ENCODE measurements at places on chromosomes 2 and 18.
A peak's percentile ranks its signal among the peaks of the same experiment; 100 is the strongest.

DNA sequence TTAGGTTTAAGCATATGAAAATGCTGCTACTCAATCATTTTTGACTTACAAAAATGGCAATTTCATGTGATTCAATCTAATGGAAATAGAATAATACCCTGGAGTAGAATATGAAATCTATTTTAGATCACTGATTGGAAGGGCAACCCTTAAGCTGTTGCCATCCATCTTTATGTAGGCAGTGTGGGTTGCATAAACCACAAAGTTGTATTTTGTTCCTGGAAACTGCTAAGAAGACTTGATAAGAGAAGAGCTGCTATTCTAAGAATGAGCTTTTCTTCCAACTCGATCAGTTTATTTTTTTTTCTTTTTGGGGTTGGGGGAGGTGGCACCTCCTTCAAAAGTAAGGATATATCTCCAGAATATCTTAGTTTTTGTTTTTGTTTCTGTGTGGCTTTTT lies 60.2 kb downstream of the CAVIN2 start:
- DNase-seq: no peak

GRCh38 chr2:41711736-41712135 lies 336.1 kb upstream of the PKDCC start:
- no peak for DNase-seq

DNA sequence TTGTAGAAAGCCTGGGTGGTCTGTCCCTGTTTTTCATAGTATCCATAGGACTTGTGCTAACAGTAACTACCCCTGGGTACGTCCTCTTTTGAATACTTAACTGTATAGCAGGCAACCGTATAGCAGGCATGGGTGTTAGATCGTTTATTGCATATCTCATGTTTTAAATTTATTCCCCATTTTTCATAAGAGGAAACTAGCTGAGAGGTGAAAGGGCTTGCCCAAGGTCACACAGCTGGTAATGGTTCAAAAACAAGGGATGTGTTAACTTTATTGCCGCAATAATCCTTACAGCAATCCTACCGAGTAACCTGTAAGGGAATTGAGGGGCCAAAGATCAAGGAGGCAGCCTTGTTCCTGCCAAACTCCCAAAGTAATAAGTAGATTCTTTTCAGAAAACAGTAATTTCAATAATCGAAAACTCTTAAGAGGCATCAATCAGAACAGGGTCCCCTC lies 990 bp upstream of the MGAT4A start:
- DNase-seq: no peak

- no peak for DNase-seq
Measured at GRCh38 chr2:26068602-26069298, 34.9 kb downstream of the RAB10 start.

DNA sequence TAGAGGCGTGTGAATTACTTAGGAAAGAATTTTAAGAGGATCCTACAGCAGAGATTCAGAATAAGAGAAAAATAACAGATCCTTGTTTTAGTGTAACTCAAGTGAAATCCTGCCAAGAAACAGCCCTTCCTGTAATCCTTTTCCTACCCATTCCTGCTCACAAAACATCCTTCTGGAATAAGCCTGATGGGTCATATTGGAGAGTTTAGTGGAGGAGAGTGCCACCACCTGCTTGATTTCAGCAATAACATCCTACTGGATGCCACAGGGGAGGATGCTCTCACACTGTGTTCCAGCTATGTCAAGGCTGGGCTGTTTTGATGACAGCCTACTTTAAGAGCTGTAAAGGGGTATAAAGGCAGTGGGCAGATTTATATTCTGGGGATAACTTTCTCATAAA lies 54.8 kb upstream of the CCDC178 start:
- no peak for DNase-seq

- no peak for DNase-seq
Measured at GRCh38 chr18:34562252-34562870, 147.7 kb upstream of the DTNA start.

GRCh38 chr2:101265893-101266499 lies 13.3 kb downstream of the CNOT11 start:
- no peak for DNase-seq

DNA sequence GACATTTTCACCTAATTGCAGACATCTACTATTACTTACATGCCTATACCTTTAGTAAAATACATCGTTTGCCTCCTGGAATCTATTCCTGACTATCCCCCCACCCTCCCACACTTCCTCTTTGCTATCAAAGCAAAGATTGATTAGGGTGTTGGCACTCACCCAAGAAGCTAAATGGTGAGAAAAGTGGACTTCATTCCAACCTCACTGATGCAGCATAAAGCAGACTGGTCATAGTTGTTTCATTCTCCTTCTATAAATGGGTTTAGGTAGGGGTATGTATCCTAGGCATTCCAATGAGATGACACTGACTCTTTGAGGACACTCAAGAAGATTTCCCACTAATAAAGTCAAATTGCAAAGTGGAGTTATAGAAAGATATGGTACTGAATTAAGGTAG lies 97.4 kb downstream of the LRP1B start:
- no peak for DNase-seq

- DNase-seq: no peak
Measured at GRCh38 chr18:36281936-36282335, 15.6 kb upstream of the FHOD3 start.

DNA sequence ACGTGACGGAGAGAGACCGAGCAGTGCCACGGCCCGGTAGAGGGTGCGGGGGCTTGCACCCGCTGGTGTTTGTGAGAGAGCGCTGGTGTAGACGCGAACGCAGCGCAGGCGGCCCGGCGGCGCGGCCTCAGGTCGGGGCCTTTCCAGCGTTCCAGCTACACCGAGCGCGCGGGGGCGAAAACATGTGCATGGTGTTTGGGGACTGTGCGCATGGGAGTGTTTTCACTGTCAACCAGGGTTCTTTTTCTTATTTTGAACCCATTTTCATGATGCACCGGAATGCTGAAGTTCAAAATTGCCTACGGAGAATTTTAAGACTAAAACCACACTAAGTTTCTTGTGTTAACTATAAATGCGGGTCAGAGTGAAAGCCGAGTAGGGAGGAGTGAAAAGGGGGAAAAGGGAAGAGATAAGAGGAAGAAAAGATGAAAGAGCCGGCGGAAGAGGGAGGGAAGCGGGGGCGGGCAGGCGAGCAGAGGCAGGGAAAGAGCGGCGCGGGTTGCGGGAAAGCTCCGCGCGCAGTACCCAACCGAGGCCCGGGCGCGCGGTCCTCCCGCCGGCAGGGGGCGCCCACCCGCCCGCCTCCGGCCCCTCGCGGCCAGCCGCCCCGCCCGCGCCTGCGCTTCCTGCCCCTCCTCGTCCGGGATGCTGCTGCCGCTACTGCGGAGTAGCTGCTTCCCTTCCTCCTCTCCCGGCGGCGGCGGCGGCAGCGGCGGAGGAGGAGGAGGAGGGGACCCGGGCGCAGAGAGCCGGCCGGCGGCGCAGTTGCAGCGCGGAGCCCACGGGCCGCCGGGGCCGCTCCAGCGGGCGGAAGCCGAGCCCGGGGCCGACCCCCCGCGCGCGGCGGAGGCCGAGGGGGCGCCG lies at the start of gene RAB12:
Gene RAB12 (plus strand): TSS at position 643 of the 864 bp plus-strand sequence. CDS start 3 bp downstream, at position 646.
- DNase-seq: peak; percentile 75

- no peak for DNase-seq
Measured at GRCh38 chr2:217751192-217751591, 251.6 kb downstream of the TNS1 start.

- no peak for DNase-seq
Measured at GRCh38 chr18:55585920-55586561, 2.0 kb downstream of the TCF4 start.

GRCh38 chr2:66526180-66526579 lies 91.3 kb downstream of the MEIS1 start:
- DNase-seq: no peak

DNA sequence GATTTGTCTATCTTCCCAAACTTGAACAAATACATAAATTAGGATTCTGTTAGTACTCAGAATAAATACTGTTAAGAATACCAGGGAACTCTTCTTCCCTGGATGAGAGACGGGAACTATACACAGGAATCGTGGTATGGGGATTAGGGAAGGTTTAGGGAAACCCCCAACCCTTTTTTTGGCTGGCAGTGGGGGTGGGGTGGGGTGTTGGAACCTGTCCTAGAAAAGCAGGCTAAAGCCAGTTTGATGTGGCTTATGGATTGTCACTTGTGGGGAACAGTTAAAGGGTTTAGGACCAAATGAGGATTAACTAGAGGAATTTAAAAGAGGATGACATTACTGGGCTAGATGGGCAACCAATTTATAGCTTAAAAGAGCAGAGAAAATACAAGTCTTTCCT lies 1.8 kb downstream of the SLC4A10 start:
- DNase-seq: no peak

DNA sequence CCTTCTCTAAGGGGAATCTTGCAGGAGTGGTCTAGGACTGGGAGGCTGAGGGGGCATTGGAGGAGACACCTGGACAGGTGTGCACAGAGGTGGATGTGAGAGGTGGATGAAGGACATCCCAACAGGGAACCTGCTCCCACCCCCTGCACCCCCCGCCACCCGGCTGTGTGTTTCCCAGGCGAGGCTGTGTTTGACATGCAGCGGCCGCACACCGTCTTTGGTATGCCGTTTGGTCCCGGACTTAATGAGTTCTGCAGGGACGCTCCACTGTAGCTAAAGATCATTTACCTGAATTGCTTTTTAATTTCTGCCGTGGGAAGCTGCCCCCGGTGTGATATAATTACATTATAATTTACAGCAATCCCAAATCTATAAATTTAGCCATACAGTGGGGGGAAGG lies 87.3 kb downstream of the GLI2 start:
- DNase-seq: no peak

DNA sequence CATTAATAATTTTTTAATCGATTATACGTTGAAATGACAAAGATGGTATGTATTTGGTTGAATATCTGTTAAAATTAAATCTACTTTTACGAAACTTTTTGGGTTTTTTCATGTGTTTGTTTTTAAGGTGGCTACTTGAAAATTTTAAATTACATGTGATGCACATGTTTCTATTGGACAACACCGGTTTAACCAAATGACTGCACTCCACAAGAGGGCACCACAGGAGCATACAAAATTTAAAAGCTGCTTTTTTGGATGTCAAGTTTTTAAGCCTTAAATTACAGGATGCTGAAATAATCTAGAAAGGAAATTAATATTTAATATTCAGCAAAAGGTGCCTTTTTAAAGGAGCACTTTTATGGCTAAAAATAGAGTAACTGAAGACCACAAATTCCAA lies 98.7 kb downstream of the ACVR1 start:
- peak; percentile 39 for DNase-seq

GRCh38 chr2:236355911-236356310 lies 91.7 kb upstream of the ASB18 start:
- no peak for DNase-seq

DNA sequence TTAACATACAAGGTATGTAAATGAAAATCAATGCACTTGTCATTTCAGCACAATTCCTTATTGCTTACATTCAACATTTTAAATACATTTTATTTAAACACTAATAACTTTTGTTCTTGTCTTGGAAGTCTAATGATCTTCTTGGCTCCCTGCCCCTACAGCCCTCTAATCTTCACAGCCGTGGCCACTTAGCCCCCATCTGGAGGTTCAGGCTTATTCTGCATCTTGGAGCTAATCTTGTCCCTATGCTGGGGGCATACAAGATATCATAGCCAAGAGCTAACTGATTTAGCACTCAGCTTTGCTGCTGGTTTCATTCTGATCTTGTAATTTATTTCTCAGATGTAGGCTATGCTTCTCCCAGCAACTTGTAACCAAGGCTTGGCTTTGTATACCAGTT lies 140.8 kb downstream of the TMEFF2 start:
- DNase-seq: no peak

DNA sequence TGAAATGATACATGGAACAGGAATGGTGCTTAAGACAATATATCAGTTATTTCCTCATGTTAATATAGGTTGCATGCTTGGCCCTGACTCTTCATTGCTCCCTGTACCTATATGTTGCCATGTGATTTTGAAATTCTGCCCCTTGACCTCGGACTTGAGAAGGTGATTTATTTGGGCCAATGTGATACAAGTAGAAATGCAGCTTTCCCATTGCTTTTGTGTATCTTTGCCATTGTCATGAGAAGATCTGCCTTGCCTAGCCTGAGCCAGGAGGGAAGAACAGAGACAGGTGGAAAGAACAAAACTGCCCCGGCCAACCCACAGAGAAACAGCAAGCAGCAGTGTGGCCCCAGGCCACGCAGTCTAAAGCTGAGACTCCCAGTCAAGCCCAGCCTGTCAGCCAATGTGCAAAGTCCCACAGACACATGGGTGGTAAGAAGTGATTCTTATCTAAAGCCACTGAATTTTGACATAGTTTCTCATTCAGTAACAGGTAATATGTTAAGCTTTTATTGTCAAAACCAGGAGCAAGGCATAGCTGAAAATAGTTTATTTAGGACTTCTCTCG lies 245.7 kb upstream of the RND3 start:
- no peak for DNase-seq

DNA sequence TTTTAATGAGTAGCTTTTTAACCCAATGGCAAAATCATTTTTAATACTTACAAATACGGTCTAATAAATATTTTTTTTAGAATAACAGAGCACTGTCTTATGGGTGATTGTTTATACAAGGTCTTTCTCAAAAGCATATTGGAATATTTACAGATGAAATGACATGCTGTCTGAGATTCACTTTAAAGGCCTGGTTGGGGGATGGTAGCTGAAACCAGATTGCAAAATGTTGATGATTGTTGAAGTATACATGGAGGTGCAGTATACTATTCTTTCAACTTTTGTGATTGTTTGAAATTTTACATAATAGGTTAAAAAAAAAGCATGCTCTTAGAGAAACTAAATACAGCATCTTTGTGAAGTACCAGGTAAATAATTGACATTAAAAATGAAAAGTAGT lies 111.2 kb downstream of the FMNL2 start:
- DNase-seq: no peak

GRCh38 chr2:50606860-50607259 lies 425.1 kb downstream of the NRXN1 start:
- DNase-seq: no peak

DNA sequence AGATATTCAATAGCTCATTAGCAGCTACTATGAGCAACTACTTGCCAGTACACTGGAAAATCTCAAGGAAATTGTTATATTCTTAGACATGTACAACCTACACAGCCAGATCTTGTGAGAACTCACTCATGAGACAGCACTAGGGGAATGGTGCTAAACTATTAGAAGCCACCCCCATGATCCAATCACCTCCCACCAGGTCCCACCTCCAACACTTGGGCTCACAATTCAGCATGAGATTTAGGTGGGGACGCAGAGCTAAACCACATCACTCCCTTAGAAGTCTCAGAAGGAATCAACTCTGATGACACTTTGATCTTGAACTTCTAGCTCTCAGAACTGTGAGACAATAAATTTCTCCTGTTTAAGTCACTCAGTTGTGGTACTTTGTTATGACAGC lies 418.3 kb upstream of the SPHKAP start:
- no peak for DNase-seq

DNA sequence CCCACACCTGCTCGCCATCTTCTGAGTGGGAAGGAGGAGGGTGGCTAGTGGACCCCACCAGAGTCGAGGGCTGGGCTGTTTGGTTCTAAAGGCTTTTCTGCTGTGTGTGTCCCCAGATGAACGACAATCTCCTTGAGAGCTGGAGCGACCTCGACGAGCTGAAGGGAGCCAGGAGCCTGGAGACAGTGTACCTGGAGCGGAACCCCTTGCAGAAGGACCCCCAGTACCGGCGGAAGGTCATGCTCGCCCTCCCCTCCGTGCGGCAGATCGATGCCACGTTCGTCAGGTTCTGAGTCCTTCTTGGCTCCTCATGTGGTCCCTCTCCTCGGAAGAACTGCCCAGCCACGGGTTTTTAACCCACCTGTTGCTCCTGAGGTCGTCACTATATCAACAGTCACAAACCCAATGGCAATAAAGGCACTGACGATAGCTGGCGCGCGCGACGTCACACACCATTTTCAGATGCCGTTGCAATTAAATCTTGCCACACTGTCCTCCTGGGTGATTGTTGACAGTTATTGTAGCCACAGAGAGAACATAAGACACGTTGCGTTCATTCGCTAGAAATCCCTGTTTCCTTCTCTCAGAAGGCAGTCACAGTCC lies 5.8 kb upstream of the ANO7 start:
- DNase-seq: no peak

All from stimulated activated CD4-positive, alpha-beta T cell treated with anti-CD3 and anti-CD28 coated beads, Interleukin-15, amount 100 ng/mL, for 48 hours (primary cell).